Large intestine (tissue), 12 donors: ENCODE measurements at places on chromosomes 5 and 9.

- DNase-seq: peak; percentile 82
Observed at GRCh38 chr9:123478967-123479602, 123.1 kb downstream of the CRB2 start.

- DNase-seq: peak; percentile 65
Observed at GRCh38 chr5:124908581-124909451, 162.4 kb upstream of the ZNF608 start.

DNA sequence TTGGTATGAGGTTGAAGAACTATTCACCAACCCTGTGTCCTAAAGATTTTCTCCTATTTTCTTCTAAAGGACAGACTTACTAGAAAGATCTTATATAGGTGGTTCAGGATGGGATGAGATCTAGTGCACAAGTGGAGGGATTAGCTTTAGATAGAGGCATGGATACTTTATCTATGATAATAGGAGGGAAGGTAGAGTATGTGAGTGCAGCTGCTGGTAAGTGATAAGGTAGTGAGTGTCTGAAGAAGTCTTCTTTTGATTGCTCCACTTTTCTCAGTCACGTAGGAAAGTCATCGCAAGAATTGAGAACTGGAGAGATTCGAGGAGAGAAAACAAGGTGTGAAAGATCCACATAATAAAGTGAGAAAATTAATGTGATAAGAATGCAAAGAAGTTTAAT lies 6.0 kb upstream of the NDUFS4 start:
- DNase-seq: no peak

- DNase-seq: no peak
Observed at GRCh38 chr5:109450129-109450877, 40.5 kb upstream of the PJA2 start.

GRCh38 chr9:134575103-134575900 lies 66.3 kb upstream of the COL5A1 start:
- DNase-seq: no peak

- DNase-seq: no peak
Observed at GRCh38 chr5:76174101-76174500, 90.9 kb downstream of the SV2C start.

- peak; percentile 20 for DNase-seq
Observed at GRCh38 chr5:157761690-157762621, 18.4 kb downstream of the LSM11 start.

DNA sequence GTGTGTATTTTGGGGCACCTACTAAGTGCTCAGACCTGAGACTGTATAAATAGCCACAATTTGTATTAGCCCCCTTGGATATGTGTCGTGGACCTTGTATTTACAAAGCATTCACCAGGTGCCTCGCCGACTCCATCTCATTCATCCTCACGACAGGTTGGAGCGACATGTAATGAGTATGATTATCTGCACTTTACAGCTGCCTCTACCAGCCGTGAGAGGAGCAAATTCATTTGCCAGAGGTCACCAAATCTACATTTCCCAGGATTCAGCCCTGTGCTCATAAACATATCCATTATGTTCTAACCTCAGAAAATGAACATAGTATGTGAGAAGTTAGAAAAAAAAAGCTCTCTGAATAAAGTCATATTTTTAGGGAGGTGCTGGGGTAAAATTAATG lies 167.4 kb downstream of the ZDHHC21 start:
- DNase-seq: no peak

- peak; percentile 17 for DNase-seq
Observed at GRCh38 chr9:105901514-105902109, 207.3 kb downstream of the TMEM38B start.

DNA sequence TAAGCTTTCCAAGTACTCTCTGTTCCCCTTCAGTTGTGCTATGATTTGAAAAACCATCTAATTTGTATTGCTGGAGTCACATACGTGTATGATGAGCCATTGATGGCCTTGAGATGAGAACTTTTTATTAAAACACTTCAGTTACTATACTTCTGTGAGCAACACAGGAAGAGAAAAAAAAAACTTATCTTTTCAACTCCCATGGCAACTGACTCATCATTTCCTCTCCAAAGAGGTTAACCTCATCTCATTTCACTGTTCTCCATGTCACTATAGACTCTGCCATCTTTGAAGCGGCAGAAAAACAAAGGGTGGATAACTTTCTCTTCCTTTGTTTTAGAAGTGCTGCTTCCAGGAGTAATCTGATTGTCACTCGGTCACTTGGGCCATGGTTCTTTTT lies 104.3 kb upstream of the PCSK1 start:
- no peak for DNase-seq

- DNase-seq: no peak
Observed at GRCh38 chr5:80082281-80082680, 47.1 kb downstream of the THBS4 start.

DNA sequence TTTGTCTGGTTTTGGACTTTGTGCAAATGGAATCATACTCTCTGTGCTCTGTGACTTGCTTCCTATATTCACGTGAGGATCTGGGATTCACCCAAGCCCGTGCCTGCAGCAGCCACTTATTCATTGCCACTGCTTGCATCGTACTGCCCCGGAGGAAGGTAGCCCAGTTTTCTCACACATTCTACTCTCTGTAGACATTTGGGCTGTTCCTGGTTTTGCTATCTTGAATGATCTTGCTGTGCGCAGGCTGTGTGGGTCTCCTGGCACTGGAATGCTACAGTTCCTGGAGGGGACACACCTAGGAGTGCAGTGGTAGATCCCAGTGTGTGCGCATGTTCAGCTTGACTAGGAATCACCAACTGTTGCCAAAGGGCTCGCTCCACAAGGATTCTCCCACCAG lies 99.2 kb upstream of the BOD1 start:
- DNase-seq: no peak

DNA sequence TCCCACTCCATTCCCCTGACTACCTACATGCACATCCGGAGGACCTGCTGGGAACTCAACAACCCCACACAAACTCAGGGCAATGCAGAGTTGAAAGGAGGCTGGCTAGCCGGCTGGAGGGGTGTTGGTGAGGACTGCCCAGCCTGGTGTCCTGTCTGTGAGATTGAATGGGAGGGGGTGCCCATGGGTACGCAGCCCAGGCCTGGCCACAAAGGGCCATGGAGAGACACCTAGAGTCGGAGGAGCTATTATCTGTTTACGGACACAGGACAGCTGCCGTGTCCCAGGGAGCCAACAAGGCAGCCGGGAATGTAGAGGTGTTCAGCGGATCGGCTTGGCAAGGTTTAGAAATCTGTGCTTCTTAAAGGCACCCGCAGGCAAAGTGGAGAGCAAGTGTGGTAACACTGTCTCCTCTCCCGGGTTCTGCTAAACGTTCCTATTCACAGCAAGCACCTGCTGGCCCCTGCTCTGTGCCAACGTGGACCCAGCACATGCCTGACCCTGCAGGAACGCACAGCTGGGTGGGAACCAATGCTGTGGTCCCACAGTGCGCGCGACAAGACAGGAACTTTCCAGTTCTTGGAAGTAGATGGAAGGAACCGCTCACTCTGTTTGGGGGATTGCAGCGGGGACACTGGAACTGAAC lies 166.7 kb downstream of the DAB2IP start:
- DNase-seq: no peak

- no peak for DNase-seq
Observed at GRCh38 chr5:128241051-128241695, 157.6 kb downstream of the SLC12A2 start.

GRCh38 chr9:35618325-35618727 lies at the start of gene CD72:
Gene CD72, minus strand, starts transcription at chr9:35618413. Its CDS starts 110 bp downstream, at chr9:35618303.
- no peak for DNase-seq
